B cell (primary cell): ENCODE measurements at places on chromosomes 11 and 22. TPM values are rescaled to one million over a fixed set of nuclear protein-coding genes. Genes with fewer than 3 reads are reported as not detected.

- no peak overlapping the region for H3K27ac ChIP-seq
- no peaks in the 10 kb centered on the region for H3K36me3 ChIP-seq
- no peak for DNase-seq
These were observed 167.1 kb upstream of the TTC12 start for GRCh38 chr11:113147249-113147648.

- DNase-seq: no peak
- no peak overlapping the region for H3K4me3 ChIP-seq
- H3K4me1 ChIP-seq: no peaks in the 10 kb centered on the region
- H3K36me3 ChIP-seq: no peaks in the 10 kb centered on the region
- no peaks in the 10 kb centered on the region for H3K27me3 ChIP-seq
These were observed 14.2 kb downstream of the PPME1 start for GRCh38 chr11:74185285-74185684.

- DNase-seq: no peak
- peaks cover 50% of the 10 kb centered on the region for H3K36me3 ChIP-seq
- H3K27me3 ChIP-seq: no peaks in the 10 kb centered on the region
- H3K27ac ChIP-seq: peak overlapping the region; percentile 80
- no peak overlapping the region for H3K4me3 ChIP-seq
- H3K4me1 ChIP-seq: peaks cover 98% of the 10 kb centered on the region
These were observed 5.1 kb downstream of the CD82 start for GRCh38 chr11:44570411-44571155.

DNA sequence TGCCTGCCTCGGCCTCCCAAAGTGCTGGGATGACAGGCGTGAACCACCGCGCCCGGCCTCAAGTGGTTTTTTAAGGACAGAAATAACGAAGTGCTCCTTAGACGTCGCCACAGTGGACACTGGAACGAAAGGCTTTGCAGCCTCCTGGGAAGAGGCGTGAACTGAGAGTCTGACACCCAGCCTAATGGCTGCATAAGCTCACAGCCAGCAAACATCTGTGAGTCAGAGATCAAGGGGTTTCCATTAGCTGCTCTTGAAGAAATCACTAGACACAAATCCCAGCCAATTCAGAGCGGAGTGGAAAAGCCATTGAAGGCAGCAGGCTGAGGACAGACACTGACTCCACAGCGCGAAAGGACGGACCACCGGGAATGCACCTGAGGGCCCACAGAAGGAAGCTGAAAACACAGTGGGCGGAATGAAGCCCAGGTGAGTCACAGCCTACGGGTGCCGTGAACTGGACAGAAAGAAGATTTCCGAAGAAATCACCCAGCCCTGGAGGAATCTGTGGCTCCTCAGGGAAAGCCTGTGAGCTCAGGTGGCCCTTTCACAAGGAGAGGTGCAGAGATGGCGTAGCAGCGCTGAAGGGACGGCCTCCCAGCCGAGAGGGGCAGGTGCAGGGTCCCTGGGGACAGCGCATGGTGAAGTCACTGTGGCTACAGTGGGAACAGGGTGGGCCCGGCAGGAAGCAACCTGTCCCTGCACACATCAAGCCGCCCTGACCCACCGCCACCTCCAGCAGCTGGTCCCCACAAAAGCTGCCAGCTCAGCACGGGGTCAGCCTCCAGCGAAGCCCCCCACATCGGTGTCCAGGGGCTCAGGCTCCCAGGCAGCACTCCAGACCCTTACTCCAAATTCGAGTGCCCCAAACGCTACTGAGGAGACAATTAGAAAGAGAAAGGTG is 11.6 kb downstream of the LMNTD2 start:
- DNase-seq: no peak
- H3K4me3 ChIP-seq: no peak overlapping the region
- no peaks in the 10 kb centered on the region for H3K27me3 ChIP-seq
- no peak overlapping the region for H3K27ac ChIP-seq

GRCh38 chr22:27613099-27614005 is 188.2 kb downstream of the MN1 start:
- no peak overlapping the region for H3K4me3 ChIP-seq
- H3K27me3 ChIP-seq: peaks cover 8% of the 10 kb centered on the region
- DNase-seq: no peak
- no peaks in the 10 kb centered on the region for H3K4me1 ChIP-seq
- no peaks in the 10 kb centered on the region for H3K36me3 ChIP-seq
- H3K27ac ChIP-seq: no peak overlapping the region

- no peak overlapping the region for H3K4me3 ChIP-seq
- no peaks in the 10 kb centered on the region for H3K4me1 ChIP-seq
- no peak for DNase-seq
- H3K27me3 ChIP-seq: no peaks in the 10 kb centered on the region
These were observed 21.0 kb downstream of the OR5M11 start for GRCh38 chr11:56522008-56522407.

DNA sequence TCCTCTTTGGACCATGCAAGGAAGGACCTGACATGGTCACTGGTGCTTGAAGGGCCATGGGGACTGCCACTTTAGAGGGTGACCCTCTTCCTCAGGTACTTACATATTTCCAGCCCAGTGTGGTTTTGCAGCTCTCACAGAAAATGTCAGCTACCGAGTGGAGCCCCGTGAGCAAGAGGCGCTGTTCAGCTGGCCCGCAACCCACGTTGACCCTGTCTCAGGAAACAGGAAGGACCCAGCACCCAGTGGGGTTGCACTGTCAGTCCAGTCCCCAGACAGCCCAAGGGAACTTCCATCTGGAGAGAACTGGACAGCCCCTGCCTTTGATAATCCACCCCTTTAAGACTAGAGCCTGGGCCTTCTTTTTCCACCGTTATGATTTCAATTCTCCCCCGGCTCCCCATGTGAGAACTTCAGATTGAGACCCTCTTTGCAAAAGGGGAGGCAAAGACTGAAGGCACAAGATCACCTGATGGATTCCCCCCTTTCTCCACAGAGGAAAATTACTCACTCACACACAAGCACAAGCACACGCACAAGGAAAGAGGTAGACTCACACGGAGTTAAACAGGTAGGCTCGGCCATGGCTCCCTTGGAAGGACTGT is 3.4 kb downstream of the YPEL4 start:
- H3K27me3 ChIP-seq: peaks cover 51% of the 10 kb centered on the region
- H3K4me3 ChIP-seq: no peak overlapping the region
- H3K27ac ChIP-seq: no peak overlapping the region
- no peak for DNase-seq

- H3K27me3 ChIP-seq: no peaks in the 10 kb centered on the region
- no peak for DNase-seq
- H3K27ac ChIP-seq: no peak overlapping the region
These were observed 29.2 kb downstream of the USP35 start for GRCh38 chr11:78217650-78218541.

The CABP4 gene
- 3.2 and 6.0 TPM in 2 replicates for polyA plus RNA-seq

The SLN gene
- not detected in 2 replicates for polyA plus RNA-seq

The OR8D1 gene
- 0.12 TPM in 1 of 2 replicates, not detected in the other for polyA plus RNA-seq
